IMR-90 (cell line): ENCODE measurements at places on chromosomes 4 and X. TPM values are rescaled to one million over a fixed set of nuclear protein-coding genes. Genes with fewer than 3 reads are reported as not detected.

TEX11 gene
- not detected in 2 replicates for total RNA-seq

TXK gene
- not detected in 2 replicates for total RNA-seq

CXCL3 gene
- total RNA-seq: 0.18 TPM in 1 of 2 replicates, not detected in the other

CORIN gene
- 15.6 and 20.3 TPM in 2 replicates for total RNA-seq

XK gene
- under 0.01 TPM in 2 replicates for total RNA-seq

F8A3 gene
- under 0.01 and 0.18 TPM in 2 replicates for total RNA-seq

SPANXC gene
- not detected in 2 replicates for total RNA-seq

TREX2 gene
- 0.36 and 0.56 TPM in 2 replicates for total RNA-seq

NAA11 gene
- total RNA-seq: not detected in 2 replicates

PPBP gene
- not detected in 2 replicates for total RNA-seq

EXOC1L gene
- not detected in 2 replicates for total RNA-seq
